ENCODE measurements at places on chromosomes 3 and 15.

DNA sequence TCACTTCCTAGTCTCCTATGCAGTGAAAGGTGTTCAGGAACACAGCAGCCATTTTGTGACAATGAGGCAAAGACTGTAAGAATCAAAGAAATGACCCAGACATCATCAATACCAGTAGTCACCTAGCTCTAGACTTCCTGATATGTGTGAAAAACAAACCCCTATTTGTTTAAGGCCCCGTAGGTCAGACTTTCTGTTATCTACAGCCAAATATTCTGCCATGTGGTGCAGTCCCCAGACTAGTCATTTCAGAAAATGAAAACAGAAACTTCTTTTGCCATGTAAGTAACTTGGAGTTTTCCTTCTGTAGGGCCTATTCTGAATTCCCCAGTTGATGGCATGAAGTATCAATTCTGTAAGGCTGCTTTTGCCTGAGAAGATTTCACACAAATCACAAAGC, 181.7 kb upstream of the SNTN start:
- DNase-seq: no peak

GRCh38 chr15:45148076-45149059, 18.6 kb downstream of the DUOX1 start:
- no peak for DNase-seq

- DNase-seq: no peak
Measured at GRCh38 chr3:38990621-38991020, 61.1 kb downstream of the SCN11A start.

- DNase-seq: no peak
Measured at GRCh38 chr15:72197041-72197459, 537 bp downstream of the GRAMD2A start.

GRCh38 chr3:197597335-197597734, 41.6 kb upstream of the BDH1 start:
- no peak for DNase-seq

- DNase-seq: no peak
Measured at GRCh38 chr3:10527295-10528001, 22.1 kb upstream of the ATP2B2 start.

GRCh38 chr3:41202834-41203345, 3.6 kb downstream of the CTNNB1 start:
- DNase-seq: no peak

GRCh38 chr15:62125773-62126172, 39.3 kb downstream of the C2CD4B start:
- DNase-seq: no peak

DNA sequence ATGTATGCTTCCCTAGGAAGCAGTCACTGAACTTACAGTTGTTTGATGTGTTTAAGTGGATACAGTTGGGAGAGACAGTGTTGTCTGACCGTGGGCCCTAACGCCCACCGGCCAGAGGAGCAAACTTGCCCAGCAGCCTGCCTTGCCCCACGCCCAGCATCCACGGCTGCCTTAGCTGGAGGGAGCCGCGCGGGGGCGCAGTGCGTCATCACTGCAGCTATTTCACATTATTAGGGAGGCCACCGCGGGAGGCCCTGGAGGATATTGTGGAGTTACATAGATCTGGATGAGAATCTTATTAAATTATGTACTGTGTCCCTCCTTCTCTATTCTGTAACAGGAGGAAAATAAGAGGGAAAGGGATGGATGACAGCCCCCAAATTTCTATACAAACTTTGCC, 267.2 kb downstream of the GABRG3 start:
- no peak for DNase-seq

DNA sequence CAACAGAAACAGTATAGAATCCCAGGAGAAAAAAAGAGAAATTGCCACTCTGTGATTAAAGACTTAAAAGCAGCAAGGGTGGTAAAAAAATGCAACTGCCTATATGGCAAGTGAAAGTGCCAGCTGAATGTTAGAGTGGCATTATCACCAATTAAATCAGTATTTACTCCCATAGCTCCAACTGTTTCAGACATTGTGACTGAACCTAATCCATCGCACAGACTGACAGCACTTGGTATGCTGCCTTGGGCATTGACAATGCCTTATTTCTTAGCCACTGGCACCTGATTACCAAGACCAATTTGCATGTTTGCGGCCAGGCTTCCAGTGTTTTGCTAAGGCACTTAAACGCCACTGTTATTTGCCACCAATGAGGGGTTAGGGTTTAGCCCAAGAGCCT, 201.9 kb upstream of the NECTIN3 start:
- DNase-seq: no peak

DNA sequence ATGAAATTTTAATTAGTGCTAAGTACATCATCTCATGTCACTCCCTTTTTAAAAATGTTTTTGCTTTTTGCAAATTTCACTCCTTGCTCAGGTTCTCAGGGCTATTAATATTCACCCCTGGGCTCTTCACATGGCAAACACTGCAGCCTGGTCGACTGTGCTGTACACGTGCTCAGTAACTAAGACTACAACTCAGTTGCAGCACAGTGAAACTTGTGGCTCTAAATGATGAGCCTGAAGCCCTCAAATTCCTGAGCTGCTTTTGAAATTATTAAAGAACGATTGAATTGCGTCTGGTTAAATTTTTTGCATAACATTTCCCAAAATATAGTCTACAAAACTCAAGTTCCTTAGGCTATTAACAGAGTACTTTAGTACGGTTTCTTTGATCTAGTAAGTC, 159.3 kb upstream of the C2CD4B start:
- no peak for DNase-seq

- DNase-seq: no peak
Measured at GRCh38 chr3:111884411-111885018, 25.4 kb downstream of the PHLDB2 start.

DNA sequence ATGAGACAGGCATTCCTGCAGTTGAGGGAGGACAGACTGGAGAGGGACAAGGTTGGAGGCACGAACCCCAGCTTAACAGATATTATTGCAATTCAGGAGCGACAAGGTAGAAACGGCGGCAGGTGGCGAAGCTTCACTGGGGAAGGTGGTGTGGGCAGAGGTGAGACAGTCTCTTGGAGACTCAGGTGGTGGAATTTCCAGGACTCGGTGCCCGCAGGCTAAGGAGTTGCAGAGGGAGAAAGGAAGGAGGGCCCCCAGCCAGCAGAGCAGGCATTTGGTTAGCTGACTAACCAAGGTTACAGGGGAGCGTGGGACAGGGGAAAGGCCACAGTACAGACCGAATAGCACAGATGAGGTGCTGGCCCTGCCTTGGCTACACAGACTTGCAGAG, 3.0 kb downstream of the FAM174B start:
- DNase-seq: no peak

DNA sequence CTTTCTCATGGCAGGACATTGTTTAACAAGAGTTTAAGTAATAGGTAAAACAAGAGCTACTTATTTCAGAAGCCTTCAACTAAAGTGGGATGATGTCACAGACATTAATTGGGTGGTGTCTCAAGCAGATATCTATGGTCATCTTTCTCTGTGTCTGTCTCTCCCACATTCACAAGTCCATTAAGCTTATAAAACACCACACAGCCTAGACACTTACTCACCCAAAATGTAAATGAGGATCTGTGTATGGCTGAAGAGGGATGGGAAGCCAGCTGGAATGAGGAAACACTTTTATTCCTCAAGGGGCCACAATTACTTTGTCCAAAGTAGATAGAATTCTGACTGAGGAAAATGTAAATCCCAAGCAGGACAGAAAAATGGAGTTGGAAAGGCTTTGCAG, 183.8 kb downstream of the THRB start:
- no peak for DNase-seq

- no peak for DNase-seq
Measured at GRCh38 chr15:89184886-89185526, 36.4 kb downstream of the RLBP1 start.

GRCh38 chr3:184295771-184296170, 3.3 kb upstream of the PSMD2 start:
- no peak for DNase-seq

DNA sequence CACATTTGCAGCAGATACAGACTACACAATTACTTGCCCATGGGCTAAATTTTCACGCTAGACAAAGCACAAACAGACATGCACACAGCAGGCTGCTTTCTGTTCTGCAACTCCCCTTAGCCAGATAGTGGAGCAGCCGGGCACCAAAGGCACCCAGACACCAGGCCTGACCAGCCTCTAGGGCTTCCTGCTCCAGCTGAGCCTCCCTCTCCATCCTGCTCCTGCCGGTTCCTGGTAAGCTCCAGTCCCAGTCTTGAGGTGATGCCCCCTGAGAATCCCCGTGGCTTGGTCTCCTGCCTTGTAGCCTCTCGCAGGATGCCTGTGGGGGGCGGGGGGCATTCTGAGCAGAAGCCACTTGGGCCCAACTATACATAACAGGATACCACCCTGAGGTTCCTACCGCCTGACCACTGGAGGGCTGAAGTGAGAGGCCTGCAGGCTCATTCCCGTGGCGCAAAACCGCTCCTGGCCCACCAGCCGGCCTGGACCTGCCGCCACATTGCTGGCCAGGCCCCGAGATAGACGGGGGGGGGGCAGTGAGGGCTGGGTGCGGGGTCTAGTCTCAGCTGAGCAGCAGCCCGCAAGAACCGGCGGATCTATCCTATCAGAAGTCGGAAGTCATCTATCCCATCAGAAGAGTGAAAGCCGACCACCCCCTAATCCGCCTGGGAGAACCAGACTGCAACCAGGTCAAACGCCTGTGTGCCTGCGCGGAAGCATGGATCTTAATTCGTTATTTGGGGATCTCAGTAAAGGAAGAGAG, 3.9 kb downstream of the FOXL2 start:
- no peak for DNase-seq

DNA sequence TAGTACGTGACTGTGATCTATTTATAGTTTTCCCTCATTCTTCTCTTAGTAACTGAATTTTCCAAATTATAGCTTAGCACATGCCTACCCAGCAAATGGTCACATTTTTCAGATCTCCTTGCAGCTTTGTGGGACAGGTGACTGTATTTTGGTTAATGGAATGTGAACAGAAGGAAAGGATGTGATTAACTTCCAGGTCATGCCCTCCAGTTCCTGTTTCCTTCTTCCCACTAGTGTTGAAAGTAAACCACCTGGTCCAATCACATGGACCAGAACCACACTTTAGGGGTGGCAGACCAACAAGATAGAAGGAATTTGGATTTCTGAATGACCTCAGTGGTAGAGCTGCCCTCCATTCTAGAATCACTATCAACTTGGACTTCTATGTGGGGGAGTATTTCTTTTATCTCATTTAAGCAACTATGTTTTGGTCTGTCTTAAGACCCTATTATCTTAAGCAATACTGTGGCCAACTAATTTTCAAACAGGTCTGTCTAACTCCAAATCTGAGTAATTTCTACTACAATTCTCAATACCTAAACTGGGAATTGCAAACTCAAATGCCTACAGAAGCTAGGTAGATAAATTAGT, 76.0 kb upstream of the TSC22D2 start:
- no peak for DNase-seq

- no peak for DNase-seq
Measured at GRCh38 chr3:143755978-143756377, 92.3 kb downstream of the SLC9A9 start.

- no peak for DNase-seq
Measured at GRCh38 chr15:51307811-51308210, 30.6 kb downstream of the CYP19A1 start.

DNA sequence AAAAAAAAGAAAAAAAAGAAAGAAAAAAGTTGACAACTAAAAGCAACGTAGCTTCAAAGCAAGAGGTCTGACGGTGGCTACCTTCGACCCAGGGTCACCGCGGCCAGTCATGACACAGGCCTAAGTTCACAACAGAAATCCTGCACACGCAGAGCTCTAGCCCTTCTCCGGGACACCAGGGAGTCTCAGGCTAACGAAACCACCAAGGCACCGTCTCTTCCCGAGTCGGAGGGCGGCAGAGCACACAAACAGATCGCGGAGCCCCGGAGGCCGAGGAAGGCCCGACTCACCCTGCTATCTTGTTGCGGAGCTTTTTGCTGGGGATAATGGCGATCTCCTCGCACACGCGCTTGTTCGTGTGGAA, 584 bp downstream of the RPS17 start:
- DNase-seq: no peak

DNA sequence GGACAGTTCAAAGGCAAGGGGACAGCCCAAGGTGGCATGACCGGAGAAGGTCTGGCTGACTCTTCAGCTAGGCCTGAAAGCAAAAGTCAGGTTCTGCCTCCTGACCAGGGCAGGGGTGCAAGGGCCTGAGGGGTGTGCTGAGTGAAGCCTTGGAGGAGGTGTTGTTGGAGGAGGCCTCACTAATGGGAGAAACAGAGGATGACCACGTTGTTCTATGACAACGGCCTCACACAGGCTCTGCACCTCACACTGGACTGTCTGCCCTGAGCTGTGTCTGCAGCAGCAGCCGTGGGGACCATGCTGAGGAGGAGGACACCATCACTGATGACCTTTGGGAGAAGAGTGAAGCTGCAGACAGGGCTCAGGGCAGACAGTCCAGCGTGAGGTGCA, 116.9 kb upstream of the ABHD17C start:
- no peak for DNase-seq

DNA sequence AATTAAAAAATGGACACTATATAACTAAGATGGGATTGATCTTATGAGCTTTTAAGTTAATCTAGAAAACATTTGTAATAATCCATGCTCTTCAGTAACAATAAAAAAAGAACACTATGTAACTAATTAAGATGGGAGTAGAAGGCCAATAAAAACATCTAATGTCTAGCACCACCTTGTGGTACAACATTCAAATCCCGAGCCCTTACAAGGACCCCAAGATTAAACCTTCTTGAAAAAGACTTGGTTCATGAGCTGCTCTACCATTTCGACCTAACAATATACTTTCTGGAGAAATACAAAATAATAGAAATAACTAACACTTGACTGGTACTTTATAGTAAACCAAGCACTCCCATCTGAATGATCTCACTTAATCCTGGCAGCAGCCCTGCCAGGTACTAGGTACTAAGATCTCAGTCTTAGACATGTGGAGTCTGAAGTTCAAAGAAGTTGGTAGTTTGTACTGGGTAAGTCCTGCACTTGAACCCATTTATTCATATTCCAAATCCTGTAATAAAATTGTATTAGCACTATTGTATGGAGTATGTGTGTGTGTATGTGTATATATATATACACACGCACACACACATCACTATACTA, 21.8 kb downstream of the METTL6 start:
- no peak for DNase-seq

DNA sequence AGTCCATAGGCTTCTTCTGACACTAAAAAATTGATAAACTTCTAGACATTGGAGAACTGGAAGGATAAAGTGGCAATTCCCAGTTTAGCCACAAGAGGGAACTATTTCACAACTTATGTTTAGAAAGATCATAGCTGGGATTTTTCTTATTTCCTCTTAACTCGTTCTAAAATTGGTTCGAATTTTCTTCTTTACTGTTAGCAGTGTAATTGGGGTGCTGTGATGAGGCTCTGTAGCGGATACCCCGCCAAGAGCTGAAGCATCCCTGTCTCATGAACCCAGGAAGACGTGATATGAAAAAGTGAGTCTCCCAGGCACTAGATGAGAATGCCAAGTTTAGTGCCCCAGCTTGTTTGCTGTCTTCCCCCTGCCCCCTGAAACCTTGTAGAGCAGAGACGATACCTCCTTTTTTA, 85.1 kb downstream of the PDCD6IP start:
- DNase-seq: no peak

GRCh38 chr3:16329036-16329825, 64.2 kb downstream of the OXNAD1 start:
- no peak for DNase-seq

All from D721Med (cell line).